ENCODE measurements at places on chromosomes 7 and 10. TPM values are rescaled to one million over a fixed set of nuclear protein-coding genes. Genes with fewer than 3 reads are reported as not detected.

DNA sequence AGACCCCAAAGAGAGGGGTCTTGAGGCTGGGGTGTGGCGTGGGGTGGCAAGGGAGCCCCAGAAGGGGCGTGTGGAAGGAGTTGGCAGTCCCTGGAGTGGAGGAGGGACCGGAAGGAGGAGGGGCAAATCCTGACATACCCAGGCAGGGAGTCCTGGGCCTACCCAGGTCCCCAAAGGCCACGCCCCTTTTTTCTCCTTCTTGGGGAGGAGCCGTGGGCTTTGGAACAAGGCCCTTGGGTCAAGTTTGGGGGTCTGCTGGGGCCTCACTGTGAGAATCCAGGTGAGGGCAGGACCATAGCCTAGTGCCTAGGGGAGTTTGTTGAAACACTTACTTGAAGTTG is 1.2 kb upstream of the SMARCD3 start:
- DNase-seq, result peak; percentile 90

DNA sequence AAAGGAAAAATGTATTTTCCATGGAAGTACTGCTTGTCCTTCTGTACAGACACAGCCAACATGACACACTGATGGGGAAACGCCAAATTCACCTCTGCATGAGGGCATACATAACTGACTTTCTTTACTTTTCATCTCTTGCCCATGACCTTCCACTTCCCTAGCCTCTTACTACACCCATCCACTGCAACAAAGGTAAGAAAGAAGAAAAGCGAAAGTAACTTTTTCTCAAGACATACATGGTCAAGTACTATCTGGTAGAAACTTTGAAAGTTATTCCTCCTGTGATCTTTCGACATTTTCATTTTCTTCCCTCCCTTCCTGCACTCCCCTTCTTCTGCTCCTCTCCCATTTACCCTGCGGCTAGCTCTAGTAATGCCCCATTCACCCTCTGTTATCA is 130.8 kb downstream of the USP6NL start:
- DNase-seq, result no peak

GRCh38 chr7:106947244-106947728 is 82.2 kb downstream of the PIK3CG start:
- DNase-seq, result peak; percentile 65

GRCh38 chr10:3776796-3777571 is 8.0 kb downstream of the KLF6 start:
- DNase-seq, result no peak

DNA sequence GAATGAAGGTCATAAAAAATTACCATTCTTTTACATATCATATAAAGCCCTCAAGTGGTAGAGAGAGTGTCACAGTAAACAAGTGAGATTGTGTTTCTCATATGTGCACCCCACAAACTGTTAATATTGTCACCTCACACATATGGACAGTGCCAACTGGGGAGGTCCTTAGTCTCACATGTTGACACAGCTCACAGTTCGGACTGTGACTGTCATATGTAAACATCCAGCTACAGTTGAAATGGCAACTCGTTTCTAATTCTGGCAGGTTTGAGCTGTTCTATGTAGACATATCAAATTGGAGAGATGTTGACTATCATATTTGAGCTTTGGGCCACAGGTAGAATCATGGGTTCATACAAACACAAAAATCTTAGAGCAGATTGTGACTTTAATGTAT is 39.4 kb upstream of the ZNF107 start:
- no peak for DNase-seq

GRCh38 chr10:99521765-99522469 is 10.8 kb upstream of the NKX2-3 start:
- peak; percentile 69 for DNase-seq

DNA sequence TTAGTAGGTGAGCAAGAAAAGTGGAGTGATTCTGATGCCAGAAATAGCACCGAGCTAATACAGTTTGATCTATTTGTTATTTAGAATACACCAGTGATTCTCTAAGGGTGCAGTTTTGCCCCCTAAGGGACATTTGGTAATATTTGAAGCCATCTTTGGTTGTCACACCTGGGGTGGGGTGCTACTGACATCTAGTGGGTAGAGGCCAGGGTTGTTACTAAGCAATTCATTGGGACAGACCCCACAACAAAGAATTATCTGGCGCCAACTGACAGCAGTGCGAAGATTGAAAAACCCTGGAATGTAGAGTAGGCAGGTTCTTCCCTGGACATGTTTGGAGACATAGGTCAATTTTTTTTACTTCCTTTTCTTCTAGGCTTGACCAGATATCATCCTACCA is 14.6 kb downstream of the PALS2 start:
- no peak for DNase-seq

DNA sequence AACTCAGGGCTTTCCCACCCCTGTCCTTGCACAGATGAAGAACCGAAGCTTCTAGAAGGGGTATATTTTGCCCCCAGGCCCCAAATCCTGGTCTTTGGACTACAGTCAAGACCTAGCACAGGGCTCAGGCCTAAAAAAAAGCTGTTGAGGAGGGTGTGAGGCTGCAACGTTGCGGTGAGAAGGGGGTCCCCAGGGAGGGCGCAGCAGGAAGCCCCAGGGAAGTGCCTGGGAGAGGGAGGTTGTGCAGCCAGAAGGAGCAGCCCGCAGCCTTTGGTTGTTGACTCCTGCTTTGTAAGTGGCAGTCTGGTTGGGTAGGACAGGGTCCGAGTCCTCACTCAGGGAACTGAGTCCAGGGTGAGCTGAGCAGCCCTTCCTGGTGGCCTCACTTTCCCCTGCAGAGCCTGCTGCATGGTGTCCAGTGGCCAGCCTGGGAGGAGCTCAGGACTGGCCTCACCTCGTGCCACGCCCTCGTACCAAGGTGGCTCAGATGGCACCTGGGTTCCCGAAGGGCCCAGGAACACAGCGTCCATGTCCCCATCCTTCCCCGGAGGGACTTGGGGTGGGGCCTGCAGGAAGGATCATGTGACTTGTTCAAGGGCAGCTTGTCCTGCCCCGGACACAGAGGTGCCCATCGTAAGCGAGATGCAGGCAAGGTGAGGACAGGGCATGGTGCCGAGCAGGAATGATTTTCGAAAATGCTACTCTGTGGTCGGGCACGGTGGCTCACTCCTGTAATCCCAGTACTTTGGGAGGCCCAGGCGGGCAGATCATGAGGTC is 166.4 kb upstream of the TNRC18 start:
- DNase-seq, result peak; percentile 40

- peak; percentile 94 for DNase-seq
These were observed 18.7 kb downstream of the ZNF786 start for GRCh38 chr7:149071641-149072437.

DNA sequence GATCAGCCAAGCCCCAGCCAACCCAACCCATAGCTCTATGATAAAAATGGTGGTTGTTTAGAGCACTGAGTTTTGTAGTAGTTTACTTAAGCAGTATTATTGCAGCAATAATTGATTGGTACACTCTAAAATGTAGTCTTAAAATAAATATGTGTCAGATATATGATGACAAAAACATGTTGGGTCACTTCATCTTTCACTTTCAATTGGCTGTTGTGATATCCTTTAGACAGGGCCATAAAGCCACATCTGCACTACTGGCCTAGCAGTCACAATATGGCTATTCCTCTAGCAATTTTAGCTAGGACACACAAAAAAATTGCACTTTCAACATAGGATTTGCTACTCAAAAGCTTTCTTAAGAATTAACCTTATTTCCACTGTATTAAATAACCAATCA is 5.9 kb upstream of the CAV1 start:
- no peak for DNase-seq

DNA sequence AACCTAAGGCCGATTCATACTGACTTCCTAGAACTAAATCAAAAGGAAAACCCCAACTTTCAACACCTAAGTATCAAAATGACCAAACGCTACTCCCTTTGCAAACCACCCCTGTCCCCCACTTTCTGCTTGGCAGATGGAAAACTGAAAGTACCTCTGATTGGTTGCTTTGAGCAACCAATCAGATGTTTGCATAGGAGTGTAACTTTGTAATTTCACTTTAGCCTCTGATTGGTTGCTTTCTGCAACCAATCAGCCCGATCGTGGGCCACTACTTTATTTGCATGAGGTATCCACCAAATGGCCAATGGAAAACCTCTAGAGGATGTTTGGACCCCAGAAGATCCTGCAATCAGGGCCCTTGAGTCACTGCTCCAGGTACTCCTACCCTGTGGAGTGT is 12.3 kb upstream of the SNX10 start:
- no peak for DNase-seq

DNA sequence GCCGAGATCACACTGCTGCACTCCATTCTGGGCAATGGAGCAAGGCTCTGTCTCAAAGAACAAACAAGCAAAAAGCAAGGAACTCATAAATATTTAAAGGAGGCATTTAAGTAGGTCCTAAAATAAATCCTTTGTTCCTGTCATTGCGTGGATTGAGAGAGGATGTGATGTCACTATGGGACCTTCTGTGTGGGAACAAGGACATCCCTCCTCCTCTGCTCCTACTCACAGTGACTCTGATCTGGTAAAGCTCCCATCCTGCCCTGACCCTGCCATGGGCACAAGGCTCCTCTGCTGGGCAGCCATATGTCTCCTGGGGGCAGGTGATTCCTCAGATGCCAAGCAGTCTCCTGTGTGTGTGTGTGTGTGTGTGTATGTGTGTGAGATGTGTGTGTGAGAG is 74.1 kb upstream of the PRSS58 start:
- no peak for DNase-seq

GRCh38 chr7:30913821-30914515 is 2.3 kb downstream of the AQP1 start:
- DNase-seq, result no peak

DNA sequence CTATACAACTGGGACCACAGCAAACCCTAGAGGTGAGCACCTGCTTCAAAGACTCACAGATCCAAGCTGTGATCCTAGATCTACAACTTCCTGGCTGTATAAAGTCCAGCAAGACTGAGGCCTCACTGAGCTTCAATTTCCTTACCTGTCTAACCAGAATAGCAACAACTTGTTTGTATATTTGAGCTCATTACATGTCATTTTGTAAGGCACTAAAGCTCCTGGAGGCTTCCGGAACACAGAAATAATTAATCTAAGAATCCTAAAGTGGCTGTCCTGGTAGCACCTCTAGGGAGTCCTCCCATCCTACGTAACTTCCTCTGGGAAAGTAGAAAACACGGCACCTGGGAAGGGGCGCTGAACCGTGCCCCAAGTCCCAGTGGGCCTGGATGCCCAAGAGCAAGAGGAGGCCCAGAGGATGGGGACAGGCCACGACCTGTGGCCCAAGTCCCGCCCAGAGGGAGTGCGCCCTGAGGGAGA is 39.4 kb downstream of the HK1 start:
- DNase-seq, result peak; percentile 26

DNA sequence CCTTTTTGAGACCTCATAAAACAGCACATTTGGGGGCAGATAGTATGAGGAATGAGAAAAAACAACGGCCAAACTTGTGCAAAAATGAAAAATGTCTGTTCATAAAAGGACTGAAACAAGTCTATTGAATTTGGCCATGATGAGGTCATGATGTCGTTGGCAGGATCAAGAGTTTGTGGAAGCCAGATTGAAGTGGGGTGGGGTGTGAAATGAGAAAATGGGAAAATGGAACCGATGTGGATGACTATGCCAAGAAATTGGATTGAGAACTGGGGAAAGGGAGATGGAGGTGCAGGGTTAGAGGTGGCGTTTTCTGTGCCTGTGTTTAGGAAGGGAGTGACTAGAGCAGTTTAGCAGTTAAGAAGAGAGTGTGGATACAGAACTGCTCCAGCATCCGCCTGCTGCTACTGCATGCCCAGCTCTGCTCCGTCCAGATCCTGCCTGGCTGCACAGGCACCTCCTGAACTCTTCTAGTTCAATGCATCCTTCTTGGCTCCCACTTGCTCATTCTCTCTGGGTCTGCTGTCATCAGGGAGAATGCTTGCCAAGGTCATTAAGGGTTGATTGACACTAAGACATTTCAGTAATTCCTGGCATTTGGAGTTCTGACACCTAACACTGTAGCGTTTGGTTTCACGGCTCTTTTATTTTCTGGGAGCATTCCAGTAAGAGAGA is 111.9 kb downstream of the GALNT17 start:
- no peak for DNase-seq

- no peak for DNase-seq
These were observed 45.5 kb upstream of the BET1 start for GRCh38 chr7:94049615-94050014.

- DNase-seq, result no peak
These were observed 138.2 kb upstream of the TMEM229A start for GRCh38 chr7:124171068-124171467.

DNA sequence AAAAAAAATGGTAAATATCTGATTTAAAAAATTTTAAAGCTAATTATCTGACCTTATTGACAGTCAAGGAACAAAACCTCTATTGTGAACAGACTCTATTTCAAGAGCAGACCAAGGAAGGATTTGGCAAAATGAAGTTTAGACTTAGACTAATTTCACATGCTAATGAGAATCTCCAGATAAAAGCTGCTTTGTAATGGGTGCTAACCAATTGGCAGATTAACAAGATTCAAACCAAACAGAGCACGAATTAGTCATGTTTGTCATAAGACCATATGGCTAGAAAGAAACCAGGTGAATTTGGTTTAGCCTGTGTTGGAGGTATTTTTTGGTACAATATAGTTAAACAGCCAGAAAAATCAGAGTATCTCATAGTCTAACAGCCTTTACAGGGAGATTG is 429.1 kb upstream of the NFE2L3 start:
- DNase-seq, result no peak

NKX2-3 gene
- total RNA-seq, result not detected

KNDC1 gene
- total RNA-seq, result 16.7 TPM

PAPOLB gene
- not detected for total RNA-seq

PRRT4 gene
- 0.14 TPM for total RNA-seq
